ENCODE measurements at places on chromosomes 2 and 18.
A peak's percentile ranks its signal among the peaks of the same experiment; 100 is the strongest.

DNA sequence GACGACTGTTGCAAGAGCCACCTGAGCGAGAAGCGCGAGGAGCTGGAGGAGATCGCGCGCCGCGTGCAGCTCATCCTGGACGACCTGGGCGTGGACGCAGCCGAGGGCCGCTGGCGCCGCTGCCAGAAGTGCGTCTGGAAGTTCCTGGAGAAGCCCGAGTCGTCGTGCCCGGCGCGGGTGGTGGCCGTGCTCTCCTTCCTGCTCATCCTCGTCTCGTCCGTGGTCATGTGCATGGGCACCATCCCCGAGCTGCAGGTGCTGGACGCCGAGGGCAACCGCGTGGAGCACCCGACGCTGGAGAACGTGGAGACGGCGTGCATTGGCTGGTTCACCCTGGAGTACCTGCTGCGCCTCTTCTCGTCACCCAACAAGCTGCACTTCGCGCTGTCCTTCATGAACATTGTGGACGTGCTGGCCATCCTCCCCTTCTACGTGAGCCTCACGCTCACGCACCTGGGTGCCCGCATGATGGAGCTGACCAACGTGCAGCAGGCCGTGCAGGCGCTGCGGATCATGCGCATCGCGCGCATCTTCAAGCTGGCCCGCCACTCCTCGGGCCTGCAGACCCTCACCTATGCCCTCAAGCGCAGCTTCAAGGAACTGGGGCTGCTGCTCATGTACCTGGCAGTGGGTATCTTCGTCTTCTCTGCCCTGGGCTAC, 1.2 kb downstream of the KCNF1 start:
- DNase-seq = no peak

DNA sequence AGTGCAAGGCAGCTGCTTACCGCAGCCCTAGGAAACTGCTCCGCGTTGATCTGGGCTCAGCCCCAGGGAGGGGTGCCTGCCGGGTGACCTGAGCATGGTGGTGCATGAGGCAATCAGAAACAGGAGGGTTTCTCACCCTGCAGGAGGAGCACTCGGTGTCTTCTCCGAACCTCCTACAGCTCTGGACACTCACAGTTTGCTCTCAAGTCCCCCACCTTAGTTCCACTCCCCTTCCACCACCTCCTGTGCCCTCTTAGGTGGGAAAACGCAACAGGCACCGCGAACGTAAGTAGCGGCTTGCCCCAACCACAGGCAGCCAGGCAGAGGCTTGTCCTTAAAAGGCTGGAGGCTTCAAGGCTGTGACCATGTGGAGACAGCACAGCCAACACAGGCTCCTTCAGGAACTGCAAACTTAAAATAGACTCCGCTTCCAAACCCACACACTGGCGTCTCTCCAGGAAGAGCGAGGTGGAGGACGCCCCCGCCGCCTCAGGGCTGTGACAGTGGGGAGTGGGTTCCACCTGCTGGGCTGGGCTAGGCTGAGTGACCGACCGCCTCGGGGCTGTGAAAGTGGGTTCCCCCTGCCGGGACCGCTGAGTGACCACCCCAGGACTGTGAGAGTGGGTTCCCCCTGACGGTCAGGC, 71.6 kb downstream of the NDUFA10 start:
- no peak for DNase-seq

DNA sequence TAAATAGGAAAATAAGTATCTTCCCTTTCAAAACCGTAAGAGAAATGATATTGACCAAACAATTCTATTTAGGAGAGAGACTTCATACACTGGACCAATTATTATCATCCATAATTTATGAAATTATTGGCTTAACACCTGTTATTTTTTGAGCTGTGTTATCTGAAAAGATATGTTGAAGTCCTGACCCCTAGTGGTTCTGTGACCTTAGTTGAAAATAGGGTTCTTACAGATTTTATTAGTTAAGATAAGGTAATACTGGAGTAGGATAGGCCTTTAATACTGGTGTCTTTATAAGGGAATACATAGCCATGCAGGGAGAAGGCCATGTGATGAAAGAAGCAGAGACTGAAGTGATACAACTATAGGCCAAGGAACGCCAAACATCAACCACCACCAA, 659.6 kb downstream of the DCC start:
- DNase-seq = no peak

GRCh38 chr2:44324971-44325426, 36.3 kb downstream of the PREPL start:
- DNase-seq = peak; percentile 85

DNA sequence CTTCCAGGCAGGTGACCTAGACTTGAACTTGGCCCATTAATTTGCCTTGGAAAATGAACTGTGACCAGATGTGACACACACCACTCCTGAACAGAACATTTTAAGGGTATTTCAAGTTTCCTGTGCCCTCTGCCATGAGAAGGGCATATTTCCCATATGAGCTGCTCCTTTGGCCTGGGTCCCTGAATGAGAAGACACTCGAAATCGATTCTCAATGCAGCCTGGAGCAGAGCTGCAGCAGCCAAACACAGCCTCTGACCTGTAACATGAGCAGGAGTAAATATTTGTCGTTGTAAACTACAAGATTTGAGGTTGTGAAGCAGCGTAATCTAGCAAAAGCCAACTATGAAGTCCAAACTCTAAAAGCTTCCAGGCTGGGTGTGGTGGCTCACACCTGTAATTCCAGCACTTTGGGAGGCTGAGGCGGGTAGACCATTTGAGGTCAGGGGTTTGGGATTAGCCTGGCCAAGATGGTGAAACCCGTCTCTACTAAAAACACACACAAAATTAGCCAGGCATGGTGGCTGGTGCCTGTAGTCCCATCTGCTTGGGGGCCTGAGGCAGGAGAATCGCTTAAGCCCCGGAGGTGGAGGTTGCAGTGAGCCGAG, 30.1 kb upstream of the SOS1 start:
- no peak for DNase-seq

DNA sequence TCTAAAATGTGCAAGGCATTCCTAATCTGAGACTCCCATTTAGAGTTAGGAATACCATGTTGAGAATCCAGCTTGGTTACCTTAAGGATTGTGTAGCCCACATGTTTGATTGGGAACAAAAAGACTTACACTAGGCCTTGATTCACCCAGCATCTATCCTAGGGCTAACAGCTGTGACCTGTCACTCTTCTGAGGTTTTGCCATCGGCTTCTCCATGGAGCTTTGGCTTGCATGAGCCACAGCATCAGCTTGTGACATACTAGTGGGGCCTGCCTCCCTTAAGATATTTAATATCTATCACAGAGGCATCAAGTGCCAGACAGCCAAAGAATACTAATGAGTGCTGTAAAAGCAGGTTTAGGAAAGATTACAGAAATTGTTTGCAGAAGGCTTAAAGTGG, 241.3 kb upstream of the UBE2E3 start:
- no peak for DNase-seq

GRCh38 chr2:217593732-217594131, 409.1 kb downstream of the TNS1 start:
- DNase-seq = no peak

- DNase-seq = peak; percentile 24
Measured at GRCh38 chr18:74292541-74292858, 737 bp upstream of the CYB5A start.

DNA sequence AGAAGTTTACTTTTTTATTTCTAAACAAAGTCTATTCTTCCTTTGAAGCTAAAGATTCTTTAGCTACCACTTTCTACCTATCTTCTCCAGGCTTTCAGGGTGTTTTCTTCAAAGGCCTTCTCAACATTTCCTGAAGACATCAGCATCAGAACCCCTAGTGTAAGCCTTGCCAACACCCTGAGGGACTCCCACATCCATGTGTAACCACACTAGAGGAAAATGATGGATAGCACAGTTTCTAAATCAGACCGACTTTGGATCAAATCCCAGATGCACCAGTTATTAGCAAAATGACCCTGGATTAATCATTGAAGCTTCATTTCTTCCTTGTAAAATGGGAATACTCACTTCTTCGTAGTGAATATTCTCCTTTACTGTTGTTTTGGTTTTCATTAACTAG, 4.7 kb upstream of the TTN start:
- no peak for DNase-seq

DNA sequence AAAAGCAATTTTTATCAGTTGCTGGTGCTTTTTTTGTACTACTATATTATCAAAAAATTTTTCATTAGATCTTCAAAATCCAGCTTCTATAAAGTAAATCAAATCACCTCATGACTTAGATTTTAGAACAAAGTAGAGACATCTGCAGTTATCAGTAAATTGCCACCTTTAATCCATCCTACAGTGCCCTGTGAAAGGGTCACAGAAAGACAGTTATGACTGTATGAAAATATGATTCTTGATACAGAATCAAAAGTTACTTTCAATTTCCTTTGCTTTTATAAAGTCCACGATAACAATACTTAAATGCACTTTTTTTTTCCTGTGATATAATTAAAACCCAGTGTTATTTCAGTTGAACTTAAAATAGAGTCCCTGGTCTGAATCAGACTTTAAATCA, 61.4 kb downstream of the PRPF40A start:
- DNase-seq = no peak

DNA sequence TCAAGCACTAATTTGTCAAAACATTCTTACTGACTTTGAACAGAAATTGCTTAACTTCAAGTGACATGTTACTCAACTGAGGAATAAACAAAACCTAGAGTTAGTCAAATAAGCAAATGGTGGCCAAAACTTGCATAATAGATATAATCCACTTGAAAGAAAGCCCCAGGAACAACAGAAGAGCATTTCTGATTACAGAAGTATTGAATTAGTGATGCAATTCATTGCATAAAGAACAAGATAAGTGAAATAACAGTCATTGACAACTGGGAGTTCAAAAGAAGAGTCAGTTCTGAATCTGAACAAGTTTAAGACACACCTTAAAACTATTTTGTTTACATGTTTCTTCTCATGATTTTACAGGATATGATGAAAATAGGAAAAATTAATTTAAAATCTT, 30.8 kb downstream of the COBLL1 start:
- peak; percentile 57 for DNase-seq
